Activated naive CD4-positive, alpha-beta T cell treated with anti-CD3 and anti-CD28 coated beads, Interleukin-2, amount 10 ng/mL, durations not matched to agents 7 days and 5 days (primary cell): ENCODE measurements at places on chromosomes 3 and 15.

- DNase-seq: no peak
- H3K4me1 ChIP-seq: no peaks in the 10 kb centered on the region
- no peak overlapping the region for H3K4me3 ChIP-seq
- no peaks in the 10 kb centered on the region for H3K27me3 ChIP-seq
Observed at GRCh38 chr3:191695815-191696153, 234.8 kb downstream of the PYDC2 start.

GRCh38 chr15:68782589-68783161, 38.0 kb downstream of the ANP32A start:
- DNase-seq: no peak
- H3K36me3 ChIP-seq: peaks cover 56% of the 10 kb centered on the region
- no peaks in the 10 kb centered on the region for H3K27me3 ChIP-seq
- peaks cover 36% of the 10 kb centered on the region for H3K4me1 ChIP-seq
- H3K27ac ChIP-seq: peak overlapping the region; percentile 75
- H3K4me3 ChIP-seq: no peak overlapping the region

DNA sequence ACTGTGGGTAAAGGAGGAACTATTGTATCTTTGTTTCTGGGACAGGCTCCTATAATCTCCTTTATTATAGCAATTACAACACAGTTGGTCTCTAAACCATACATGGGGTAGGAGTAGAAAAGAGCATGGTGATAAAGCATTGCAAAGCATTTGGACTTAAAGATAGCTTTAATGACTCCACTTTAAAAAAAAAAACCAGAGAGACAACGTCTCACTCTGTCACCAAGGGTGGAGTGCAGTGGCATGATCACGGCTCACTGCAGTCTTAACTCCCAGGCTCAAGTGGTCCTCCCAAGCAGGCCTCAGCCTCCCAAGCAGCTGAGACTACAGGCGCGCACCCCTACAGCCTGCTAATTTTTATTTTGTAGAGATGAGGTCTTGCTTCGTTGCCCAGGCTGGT, 68.2 kb downstream of the DENND4A start:
- no peak overlapping the region for H3K27ac ChIP-seq
- H3K4me1 ChIP-seq: no peaks in the 10 kb centered on the region
- DNase-seq: no peak
- no peak overlapping the region for H3K4me3 ChIP-seq

DNA sequence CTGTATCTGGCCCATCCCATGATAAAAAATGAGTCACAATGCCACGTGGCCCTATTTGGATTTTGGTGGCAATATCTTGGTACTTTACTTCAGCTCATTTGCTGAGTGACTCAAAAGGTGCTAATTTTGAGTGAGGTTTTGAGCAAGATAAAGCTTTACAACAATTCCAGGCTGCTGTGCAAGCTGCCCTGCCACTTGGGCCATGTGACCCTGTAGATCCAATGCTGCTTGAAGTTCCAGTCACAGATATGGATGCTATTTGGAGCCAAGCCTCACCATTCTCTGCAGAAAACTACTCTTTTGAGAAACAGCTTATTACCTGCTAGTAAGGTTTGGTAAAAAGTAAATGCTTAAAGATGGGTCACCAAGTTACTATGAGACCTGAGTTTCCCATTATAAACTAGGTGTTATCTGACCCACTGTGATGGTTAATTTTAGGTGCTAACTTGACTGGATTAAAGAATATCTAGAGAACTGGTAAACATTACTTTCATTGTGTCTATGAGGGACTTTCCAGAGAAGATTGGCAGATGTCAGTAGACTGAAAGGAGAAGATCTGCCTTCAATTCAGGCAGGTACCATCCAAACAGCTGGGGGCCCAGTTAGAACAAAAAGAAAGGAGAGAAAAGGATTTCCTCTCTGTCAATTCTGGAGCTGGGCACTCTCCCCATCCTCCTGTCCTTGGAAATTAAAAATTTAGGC, 1083.9 kb downstream of the DIPK2A start:
- no peaks in the 10 kb centered on the region for H3K4me1 ChIP-seq
- DNase-seq: no peak
- no peak overlapping the region for H3K4me3 ChIP-seq

- H3K4me3 ChIP-seq: no peak overlapping the region
- H3K4me1 ChIP-seq: no peaks in the 10 kb centered on the region
- H3K27me3 ChIP-seq: no peaks in the 10 kb centered on the region
- H3K36me3 ChIP-seq: no peaks in the 10 kb centered on the region
Observed at GRCh38 chr3:29410660-29411405, 130.0 kb downstream of the RBMS3 start.

- peaks cover 6% of the 10 kb centered on the region for H3K4me1 ChIP-seq
- no peak overlapping the region for H3K27ac ChIP-seq
- no peak overlapping the region for H3K4me3 ChIP-seq
- H3K36me3 ChIP-seq: no peaks in the 10 kb centered on the region
- H3K27me3 ChIP-seq: no peaks in the 10 kb centered on the region
- DNase-seq: no peak
Observed at GRCh38 chr3:99925584-99926230, 108.0 kb downstream of the CMSS1 start.

DNA sequence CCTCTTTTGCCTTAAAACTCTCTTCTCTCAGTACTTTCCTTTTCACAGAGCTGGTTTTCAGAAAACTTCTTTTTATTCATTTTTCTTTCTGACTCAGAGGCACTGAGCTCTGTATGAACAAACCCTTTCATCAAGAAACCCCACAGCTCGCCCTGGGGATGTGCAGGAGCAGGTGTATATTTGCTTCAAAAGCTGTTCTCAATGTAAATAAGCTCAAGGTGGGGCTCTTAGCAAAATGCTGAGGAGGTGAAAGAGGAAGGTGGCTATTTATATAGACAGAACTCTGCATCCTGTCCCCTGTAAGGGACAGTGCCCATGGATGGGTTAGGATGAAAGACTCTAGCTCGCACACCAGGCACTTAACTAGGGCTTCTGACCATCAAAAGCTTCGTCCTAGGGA, 302.0 kb downstream of the WDR72 start:
- DNase-seq: no peak
- no peak overlapping the region for H3K27ac ChIP-seq
- H3K4me1 ChIP-seq: no peaks in the 10 kb centered on the region
- H3K27me3 ChIP-seq: no peaks in the 10 kb centered on the region

DNA sequence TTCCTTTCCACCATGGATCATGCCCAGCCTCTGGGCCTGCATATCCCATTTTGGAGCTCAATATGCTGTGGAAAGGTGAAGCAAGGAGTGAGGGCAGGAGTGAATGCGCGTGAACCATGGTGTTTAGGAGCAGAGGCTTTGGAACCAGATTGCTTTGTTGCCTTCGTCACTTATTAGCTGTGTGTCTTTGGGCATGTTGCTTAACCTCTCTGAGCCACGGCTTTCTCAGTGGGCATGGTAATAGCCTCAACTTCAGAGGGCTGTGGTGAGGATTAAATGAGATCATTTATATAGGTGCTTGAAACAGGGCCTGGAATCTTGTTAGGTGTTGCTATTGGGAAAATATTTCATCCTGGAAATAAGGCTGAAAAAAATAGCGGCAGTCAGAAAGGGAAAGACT, 129.7 kb downstream of the WNT7A start:
- no peaks in the 10 kb centered on the region for H3K4me1 ChIP-seq
- no peak overlapping the region for H3K27ac ChIP-seq
- no peak for DNase-seq
- H3K27me3 ChIP-seq: peaks cover 7% of the 10 kb centered on the region
- no peaks in the 10 kb centered on the region for H3K36me3 ChIP-seq
- no peak overlapping the region for H3K4me3 ChIP-seq

DNA sequence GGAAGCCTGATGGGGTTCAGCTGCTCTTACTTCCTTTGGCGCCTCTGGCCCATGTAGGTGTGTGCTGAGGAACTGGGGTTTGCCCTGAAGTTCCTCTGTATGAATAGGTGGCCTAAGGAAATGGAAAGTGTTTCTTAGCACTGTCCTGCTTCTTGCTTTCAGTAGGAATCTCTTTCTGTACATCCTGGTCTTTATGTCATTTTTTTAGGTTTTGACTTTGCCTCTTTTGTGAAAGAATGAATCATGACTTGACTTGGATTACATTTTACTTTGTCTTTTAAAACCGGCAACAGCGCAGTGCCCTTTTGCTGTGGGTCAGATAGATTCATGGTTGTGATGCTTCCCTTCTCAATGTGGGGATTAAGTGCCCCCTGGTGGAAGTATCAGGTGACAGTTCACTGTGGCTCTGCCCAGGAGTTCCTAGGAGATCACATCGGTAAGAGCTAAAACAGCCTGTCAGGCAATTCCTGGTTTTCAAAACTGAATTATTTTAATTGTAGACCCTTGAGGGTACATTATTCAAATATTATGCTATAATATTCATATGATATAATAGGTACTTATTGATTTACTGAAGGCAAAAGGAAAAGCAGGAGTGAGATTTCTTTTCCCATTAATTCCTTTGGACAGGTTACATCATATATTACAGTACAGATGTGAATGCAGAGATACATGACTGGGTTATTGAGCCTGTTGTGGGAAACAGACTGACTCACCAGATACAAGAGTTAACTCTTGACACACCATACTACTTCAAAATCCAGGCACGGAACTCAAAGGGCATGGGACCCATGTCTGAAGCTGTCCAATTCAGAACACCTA, 95.4 kb downstream of the HCN4 start:
- peak; percentile 58 for DNase-seq
- no peak overlapping the region for H3K27ac ChIP-seq
- no peaks in the 10 kb centered on the region for H3K4me1 ChIP-seq
- no peaks in the 10 kb centered on the region for H3K36me3 ChIP-seq
- no peaks in the 10 kb centered on the region for H3K27me3 ChIP-seq
- H3K4me3 ChIP-seq: no peak overlapping the region
